ENCODE measurements at places on chromosomes 6 and 20.

- DNase-seq, result no peak
These were observed 37.9 kb downstream of the SYNDIG1 start for GRCh38 chr20:24507182-24507853.

- no peak for DNase-seq
These were observed 45.6 kb downstream of the APCDD1L start for GRCh38 chr20:58469616-58470015.

- DNase-seq, result no peak
These were observed 379.7 kb downstream of the BMP2 start for GRCh38 chr20:7147220-7147601.

DNA sequence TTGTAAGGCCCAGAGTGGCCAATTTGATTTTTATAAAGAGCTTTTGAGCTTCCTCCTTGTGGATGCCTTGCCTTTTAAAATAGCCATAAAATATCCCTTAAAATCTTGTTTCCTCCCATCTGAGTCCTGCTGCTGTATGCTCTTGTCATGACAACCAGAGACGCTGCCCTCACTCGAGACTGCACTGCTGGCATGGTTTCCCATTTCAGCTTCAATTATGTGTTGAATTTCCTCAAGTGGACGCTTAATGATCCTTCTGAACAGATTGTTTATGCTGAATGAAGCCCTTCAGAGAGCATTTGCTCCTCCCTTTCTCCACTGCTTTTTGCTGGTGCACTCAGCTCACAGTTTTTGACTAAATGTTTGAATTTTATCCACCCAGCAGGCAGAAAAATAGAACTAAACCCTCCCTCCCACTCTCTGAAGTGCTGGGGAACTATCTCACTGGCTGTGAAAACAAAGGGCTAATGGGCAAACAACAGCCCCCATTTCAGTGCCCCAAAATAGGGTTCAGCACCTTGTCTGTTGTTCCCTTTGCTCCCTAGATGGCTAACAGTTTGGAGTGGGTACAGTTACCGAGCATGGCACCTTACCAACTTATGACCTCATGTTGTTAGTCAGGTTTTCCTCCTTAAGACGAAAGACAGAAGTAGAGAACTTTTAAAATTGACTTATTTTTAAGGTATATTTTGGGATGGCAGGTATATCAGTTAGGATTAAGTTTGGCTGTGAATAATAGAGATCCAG, 45.5 kb upstream of the RNF8 start:
- DNase-seq, result no peak

DNA sequence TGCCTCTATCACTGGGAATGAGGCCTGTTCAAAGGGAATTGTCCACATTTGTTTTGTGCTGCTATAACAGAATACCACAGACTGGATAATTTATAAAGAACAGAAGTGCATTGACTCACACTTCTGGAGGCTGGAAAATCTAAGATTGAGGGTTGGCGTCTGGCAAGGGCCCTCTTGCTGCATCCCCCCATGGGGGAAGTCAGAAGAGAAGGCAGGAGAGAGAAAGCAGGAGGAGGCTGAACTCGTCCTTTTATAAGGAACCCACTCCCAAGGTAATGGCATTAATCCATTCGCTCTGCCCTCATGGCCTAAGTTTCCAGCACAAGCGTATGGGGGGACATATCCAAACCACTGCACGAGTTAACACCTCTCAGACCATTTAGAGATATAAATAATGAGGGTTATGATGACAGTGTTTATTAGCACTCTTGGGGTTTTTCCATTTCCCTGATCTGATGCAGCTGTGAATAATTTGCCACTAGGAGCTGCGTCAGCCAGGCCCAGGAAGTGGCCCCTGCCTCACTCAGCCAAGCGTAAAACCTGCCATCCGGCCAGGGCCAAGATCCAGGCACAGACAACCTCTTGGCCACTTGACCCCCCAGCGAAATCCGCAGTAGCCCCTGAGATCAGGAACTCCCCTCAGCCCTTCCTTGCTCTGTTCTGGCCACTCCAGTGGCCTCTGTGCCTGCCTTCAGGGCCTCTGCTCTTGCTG, 14.2 kb upstream of the SLCO4A1 start:
- DNase-seq, result peak; percentile 52

DNA sequence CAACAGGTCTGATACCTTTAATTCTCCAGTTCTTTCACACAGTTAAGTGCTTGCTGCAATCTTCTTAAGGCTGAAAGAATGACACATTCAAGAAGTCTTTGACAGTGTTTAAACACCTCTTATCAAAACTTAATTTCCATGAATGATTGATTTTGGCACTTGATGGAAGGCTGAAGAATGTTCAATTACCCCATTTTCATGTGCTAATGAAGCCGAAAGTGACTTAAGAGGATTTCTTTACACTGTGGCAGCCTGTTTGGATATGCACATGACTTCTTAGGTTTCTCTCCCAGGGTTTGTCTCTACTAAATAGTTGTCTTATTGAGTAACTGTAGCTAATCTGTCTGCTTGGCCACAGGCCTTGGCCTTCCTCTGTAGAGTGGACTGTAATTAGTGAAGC, 81.1 kb upstream of the PRDM1 start:
- DNase-seq, result no peak

DNA sequence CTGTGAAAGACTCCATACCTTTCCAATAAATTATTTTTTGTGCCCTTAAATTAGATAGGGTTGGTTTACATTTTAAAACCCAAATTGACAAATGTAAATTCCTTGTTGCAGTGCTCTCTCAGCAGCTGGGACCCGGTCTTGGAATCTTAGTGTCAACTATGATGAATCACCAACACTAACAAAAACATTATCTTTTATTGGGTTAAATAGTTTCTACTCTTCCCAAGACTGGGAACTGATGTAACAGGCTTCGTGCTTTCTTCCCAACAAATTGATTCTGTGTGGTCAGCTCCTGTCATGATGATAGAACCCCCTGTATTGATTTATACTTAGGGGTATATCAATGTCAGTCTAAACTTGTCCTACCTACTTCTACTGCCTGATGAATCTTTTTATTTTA, 23.2 kb upstream of the AHI1 start:
- no peak for DNase-seq

GRCh38 chr6:72374857-72375256, 247.0 kb upstream of the KCNQ5 start:
- no peak for DNase-seq

DNA sequence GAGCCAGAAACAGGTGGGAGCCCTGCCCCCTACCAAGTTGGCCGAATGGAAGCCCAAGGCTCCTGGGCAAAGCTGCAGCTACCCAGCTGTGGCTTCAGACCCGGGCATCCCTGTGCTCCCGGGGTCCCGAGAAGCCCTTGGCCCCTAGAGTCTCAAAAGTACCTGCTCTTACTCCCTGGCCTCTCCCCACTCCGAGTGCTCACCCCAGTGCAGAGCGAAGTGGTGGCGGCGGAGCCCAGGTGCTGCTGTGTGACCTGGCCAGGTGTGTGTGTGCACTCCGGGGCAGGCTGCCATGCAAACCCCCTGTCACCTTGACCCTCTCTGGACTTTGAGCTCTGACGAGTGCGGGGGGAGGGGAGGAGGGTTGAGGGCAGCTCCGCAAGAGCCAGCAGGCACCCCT, 493.8 kb upstream of the MANEA start:
- no peak for DNase-seq

DNA sequence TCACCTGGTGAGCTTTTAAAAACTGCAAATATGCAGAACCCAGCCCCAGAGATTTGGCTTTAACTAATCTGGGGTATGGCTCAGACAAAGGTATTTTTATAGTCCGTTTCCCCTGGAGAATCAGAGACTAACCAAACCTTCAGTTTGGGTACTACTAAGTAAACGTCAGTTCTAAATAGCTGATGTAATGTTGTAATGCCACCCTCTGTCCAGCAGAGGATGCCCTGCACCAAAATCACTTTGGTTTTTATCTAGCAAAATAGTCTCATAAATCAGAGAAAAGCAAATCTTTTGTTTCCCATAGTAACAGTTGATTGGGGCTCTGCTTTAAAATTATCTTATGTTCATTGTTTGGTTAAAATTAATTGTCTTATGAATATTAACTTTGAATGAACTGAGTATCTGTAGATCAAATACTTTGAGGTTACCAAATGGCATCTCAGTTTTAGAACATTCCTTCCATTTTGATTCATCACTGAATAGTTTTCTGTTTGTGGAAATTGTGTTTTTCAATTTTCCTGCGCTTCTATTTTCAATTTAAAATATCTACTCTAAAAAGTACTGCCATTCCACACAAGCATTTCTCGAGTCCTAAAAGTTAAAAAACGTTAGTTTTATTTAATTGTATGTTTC, 278.3 kb upstream of the PLCB4 start:
- DNase-seq, result no peak

DNA sequence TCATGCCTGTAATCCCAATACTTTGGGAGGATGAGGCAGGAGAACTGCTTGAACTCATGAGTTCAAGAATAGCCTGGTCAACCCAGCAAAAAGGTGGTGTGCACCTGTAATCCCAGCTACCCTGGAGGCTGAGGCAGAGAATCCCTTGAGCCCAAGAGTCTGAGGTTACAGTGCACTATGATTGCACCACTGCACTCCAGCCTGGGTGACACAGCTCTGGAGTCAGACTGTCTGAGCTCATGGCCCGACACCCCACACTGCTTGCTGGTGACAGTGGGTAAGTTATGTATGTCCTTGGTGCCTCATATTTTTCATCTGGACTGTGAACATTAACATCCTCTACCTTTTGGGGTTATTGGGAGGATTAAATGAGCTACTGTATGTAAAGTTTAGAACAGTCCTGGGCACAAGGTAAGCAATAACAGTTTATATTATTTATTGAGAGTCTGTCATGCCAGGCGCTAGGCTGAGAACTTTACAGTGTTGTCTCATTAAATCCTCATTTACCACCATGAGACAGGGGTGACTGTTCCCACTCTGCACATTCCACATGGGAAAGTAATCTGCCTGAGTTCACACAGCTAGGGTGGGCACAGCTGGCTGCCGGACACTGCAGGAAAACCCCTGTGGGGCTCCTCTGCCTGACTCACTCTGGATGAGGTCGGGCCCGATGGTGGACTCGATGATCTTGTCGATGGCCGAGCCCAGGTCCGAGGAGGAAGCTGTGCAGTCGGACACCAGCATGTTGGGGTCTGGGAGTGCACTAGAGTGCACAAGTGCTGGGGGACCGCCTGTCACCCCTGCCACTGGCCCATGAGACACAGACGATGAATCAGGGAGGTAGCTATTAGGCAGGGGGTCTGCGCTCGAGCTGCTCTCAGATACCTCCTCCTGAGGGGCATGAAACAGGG, 2.9 kb downstream of the ZNF335 start:
- DNase-seq, result no peak

DNA sequence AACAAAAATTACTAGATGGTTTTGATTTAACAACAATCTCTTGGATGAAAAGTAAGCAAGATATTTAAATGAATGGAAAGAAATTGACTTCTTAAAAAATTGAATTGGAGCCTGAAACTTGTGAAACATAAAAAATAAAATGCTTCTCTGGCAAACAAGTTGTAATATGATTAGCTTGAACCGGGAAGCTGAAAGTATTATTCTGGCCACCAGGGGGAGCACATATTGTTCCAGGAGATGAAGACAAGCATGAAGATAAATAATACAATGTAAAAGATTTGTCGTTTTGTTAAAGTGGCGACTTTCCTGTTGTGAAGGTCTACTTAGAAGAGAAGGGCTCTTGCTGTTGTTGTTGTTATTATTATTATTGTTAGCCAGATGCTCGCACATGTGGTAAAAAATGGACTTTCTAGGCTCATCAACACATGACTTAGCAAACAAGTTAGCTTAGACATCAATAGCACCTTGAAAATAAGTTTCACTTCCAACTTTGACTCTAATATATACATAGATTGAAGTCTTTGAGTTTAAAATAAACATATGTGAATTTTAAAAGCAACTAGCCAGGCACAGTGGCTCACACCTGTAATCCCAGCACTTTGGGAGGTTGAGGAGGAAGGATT, 14.2 kb downstream of the PAX1 start:
- DNase-seq, result peak; percentile 22

DNA sequence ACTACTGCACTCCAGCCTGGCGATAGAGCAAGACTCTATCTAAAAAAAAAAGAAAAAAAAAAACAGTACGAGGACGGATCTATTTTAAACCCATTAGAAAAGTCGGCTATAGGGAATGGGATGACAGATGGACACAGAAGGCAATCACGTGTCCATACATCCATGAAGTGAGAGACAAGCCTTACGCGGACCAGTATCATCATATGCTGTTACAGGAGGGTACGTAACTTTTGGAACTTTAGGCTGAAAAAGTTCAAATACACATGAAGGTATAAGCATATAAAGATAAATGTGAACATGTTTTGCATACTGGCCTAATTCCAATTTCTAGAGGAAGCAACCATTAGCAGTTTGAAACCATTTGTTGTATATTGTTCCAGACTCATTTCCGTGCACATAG, 109.8 kb upstream of the EXOC2 start:
- DNase-seq, result no peak

- no peak for DNase-seq
These were observed 116.8 kb upstream of the SASH1 start for GRCh38 chr6:148225871-148226270.

DNA sequence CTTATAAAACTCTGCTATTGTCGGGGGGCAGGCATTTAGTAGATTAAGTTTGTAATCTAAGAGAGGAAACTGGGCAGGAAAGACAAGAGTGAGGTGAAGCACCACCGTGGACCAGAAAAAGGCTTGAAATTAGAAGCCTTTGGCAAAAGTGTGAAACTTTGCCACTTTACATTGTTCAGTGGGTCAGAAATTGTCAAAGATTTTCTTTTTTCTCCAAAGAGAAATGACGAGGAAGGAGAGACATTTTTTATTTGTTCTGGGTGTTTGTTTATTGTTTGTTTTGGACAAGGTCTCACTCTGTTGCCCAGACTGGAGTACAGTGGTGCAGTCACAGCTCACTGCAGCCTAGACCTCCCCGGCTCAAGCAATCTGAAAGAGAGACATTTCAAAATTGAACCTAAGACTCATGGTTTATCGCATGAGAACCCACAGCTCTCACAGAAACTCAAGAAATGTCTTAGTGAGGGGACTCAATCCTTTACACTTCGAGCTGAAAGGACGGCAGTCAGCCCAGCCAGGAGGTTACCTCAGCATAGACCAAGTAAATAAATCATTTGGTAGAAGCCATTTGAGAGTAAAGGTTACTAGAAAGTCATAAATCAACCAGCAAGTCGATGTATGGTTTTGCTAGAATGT, 262.8 kb upstream of the TAB2 start:
- DNase-seq, result no peak

- no peak for DNase-seq
These were observed 488.5 kb upstream of the MAN1A1 start for GRCh38 chr6:119838043-119838442.

DNA sequence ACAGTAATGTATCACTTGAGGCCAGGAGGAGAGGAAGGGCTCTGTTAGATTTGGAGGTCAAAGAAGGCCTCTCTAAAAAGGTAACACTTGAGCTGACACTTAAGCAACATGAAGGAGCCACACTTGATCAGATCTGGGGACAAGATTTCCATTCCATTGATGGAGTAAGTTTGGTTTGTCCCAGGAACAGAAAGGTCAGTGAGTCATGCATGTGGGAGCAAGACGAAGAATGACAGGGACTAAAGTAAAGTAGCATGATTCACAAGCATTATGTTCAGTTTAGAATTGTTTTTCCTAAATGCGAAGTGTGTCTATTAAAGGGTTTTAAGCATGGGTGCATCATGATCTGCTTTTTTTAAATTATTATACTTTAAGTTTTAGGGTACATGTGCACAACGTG, 47.4 kb downstream of the COL21A1 start:
- DNase-seq, result no peak

GRCh38 chr6:79913369-79913768, 34.0 kb downstream of the ELOVL4 start:
- no peak for DNase-seq

Data from HFF-Myc (cell line).